Ureter (tissue), 1 donor: ENCODE measurements at places on chromosomes 7 and 10. TPM values are rescaled to one million over a fixed set of nuclear protein-coding genes. Genes with fewer than 3 reads are reported as not detected.

GRCh38 chr10:92590623-92591549, 2.0 kb upstream of the KIF11 start:
- DNase-seq = no peak

GRCh38 chr10:17506856-17507471, 52.6 kb upstream of the ST8SIA6 start:
- DNase-seq = no peak

- DNase-seq = no peak
Observed at GRCh38 chr7:44757739-44758138, 9.1 kb downstream of the ZMIZ2 start.

- no peak for DNase-seq
Observed at GRCh38 chr7:135946289-135947055, 30.7 kb downstream of the MTPN start.

DNA sequence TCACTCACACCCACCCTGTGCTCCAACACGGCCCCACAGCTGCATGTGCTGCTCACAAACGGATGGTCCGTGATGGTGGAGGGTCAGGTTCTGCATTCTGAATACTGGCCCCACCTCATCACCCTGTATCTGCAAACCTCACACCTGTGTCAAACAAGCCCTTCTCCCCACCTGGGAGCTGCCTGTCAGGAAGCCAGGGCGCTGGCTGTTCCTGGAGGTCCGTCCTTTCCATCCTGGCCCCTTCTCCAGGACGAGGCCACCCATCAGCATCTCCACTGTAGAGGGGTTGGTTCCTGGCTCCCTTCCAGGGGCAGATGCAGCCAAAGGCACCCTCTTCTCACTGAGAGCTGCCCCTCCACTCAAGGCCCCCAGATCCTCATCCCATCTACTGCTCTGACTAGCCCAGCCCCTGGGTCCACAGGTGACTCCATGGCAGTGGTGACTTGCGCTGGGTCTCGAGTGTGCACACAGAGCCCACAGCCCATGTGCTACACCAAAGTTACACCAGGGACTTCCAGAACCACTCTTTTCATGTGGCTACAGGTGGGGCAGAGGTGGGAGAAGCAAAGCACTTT, 229.4 kb downstream of the TNS3 start:
- DNase-seq = peak; percentile 29

DNA sequence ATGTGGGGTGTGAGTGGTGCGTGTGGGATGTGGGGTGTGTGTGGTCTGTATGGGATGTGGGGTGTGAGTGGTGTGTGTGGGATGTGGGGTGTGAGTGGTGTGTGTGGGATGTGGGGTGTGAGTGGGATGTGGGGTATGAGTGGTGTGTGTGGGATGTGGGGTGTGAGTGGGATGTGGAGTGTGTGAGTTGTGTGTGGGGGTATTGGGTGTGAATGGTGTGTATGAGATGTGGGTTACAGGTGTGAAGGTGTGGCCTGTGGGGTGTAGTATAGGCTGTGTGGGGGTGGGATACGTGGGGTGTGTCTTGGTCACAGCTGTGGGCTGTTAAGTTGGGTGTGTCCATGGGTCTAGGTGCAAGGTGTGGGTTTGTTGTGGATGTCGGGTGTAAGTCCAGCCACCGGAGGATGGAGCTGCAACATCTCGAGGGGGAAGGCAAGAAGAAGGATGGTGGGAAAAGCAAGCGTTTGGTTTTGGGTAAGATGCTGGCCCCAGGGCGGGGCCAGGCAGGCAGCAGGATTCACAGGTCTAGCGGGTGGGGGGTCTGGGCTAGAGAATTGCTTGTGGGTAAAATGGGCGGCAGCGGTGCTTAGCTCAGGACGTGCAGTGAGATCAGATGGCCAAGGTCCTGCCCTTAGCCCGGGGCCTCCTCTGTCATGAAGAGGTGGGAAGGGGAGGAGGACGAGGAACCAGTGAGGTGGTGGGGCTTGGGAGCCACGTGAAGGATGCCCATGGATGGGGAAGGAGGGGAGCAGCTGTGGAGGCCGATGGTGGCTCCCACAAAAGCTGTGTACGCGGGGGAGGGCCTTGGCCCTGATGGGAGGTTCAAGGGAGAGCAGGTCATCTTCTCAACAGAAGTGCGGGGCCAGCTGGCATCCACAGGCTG, 60.1 kb downstream of the CFAP46 start:
- DNase-seq = no peak

GRCh38 chr7:158403013-158403821, 184.4 kb downstream of the PTPRN2 start:
- peak; percentile 67 for DNase-seq

DNA sequence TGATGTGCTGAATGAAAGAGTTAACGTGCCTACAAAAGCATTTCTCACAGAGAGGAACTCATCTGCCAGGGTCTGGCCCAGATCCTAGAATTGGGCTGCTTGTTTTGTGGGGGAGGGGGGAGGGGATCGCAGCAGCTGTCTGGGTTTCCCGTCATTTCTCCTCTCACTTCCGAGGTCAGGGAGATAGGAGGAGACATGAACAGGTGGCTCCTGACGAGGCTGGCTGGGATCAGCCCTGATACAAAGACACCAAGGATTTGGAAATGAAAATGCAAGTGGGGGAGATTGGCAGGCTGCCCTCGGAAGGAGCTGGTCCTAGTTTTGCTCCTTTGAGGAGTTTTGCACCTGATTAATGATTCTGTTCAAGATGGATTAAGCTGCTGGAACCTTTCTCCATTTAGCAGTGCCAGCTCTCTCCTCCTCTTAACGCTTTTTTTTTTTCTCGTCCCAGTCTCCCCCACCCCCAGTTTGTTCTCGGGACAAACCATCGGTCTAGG, 86.8 kb upstream of the KMT2C start:
- no peak for DNase-seq

GRCh38 chr10:88442716-88443115, 140.4 kb downstream of the RNLS start:
- no peak for DNase-seq

DNA sequence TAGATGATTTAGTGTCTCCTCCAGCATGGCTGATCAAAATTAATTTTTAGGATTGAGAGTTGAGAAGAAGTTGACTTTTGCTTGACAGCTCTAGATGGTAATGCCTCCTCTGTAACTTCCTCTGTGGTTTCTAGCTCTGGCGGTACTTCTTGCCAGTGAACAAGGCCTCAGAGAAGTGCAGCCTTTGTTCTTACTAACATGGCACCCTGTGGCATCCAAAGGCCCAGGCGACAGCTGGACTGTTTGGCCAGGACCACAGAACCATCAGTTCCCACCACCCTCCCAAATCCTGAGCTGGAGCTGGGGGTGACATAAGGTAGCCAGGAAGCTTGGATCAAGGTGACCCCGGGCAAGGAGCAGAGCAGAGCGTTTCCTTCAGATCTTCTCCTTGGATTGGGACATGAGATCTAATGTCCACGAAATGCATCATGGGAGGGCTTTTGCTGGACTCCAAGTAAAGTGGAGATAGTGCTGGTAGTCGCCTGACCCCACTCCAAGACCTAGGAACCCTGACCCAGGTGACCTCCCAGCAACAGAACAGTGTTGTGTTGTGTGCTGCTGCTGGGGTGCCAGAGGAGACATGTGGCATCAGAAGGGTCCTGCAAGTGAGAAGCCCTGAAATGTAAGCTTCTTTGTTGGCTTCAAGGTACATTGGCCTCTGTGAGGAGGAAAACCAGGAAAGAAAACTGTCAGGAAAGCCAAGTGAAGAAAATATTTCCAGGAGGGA, 41.8 kb downstream of the APBB1IP start:
- no peak for DNase-seq

DNA sequence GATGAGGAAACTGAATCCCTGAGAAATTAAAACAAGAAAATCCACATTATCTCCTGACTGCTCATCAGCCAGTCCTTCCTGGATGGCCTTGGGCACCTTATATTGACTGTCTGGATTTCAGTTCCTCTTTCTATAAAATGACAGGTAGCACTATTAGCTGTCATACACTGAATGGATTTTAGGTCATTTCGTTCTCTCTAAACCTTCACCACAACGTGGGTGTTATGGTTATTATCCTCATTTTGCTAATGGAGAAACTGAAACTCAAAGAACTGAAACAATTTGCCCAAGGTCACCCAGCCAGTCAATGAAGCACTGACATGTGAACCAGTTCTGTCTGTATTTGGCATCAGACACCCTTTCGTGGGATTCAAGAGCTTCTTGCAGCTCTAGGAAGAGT, 193.8 kb downstream of the CYP26A1 start:
- DNase-seq = no peak

GRCh38 chr7:128104108-128104742, 73.0 kb upstream of the LRRC4 start:
- no peak for DNase-seq

DNA sequence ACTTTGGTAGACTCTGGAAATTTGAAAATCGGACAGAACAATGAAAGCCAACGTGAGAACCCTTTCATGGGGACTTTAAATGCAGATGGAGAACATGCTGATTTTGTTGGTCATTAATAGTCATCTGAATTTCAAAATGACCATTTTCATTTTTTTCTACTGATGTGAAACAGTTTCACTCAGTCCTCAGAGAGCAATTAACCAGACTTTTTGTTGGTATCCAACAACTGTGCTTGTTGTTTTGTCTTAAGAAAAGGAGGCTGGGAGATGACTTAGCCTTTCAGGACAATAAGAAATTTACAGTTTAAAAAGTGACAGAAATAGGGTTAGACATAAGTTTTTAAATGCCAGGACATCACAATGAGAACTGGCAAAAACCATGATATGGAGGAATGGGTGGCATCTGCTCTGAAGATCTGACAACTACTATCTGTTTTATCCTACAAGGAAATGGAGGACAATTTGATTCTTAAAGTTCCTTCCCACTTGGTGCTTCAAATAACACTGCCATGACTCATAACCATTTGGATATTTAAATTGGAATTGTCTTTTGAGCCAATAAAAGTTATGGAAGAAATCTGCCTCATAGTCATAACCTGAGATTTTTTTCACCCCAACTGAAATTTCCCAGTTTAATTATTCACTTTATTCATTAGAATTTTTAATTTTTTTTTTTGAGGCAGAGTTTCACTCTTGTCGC, 87.2 kb upstream of the HPS1 start:
- no peak for DNase-seq

- no peak for DNase-seq
Observed at GRCh38 chr7:18350678-18351077, 144.9 kb upstream of the HDAC9 start.

GRCh38 chr7:112157072-112157471, 49.1 kb downstream of the DOCK4 start:
- no peak for DNase-seq

GRCh38 chr7:79452495-79453265, 787 bp downstream of the MAGI2 start:
- peak; percentile 45 for DNase-seq

- no peak for DNase-seq
Observed at GRCh38 chr7:19508821-19509220, 200.0 kb downstream of the POLR1F start.

DNA sequence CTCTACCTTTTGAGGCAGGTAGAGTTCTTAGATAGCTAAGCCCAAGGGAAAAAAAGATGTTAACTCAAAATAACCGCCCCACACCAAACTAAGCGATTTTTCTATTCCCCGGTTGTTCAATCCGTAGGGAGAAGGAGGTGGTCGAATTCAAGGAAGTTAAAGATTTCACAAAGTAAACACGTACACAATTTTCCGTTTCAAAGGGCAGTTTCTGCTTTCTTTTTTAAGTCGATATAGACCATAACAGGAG, 842 bp downstream of the KBTBD2 start:
- DNase-seq = no peak

GIMAP8 gene
- total RNA-seq = 13.6 TPM

ZNF467 gene
- total RNA-seq = 9.7 TPM

CCL24 gene
- not detected for total RNA-seq

WDR37 gene
- 24.1 TPM for total RNA-seq

NEBL gene
- total RNA-seq = 25.5 TPM

ZNF853 gene
- 9.4 TPM for total RNA-seq

THAP5 gene
- 35.6 TPM for total RNA-seq

MXI1 gene
- 34.0 TPM for total RNA-seq

OR6V1 gene
- total RNA-seq = not detected

PPP1R17 gene
- not detected for total RNA-seq
